ENCODE measurements at places on chromosomes 3 and 15.

- no peak for DNase-seq
Measured at GRCh38 chr3:113231391-113231790, 20.0 kb downstream of the BOC start.

GRCh38 chr3:294581-294980 is 98.0 kb downstream of the CHL1 start:
- no peak for DNase-seq

GRCh38 chr3:42159706-42160472 is 68.7 kb downstream of the TRAK1 start:
- no peak for DNase-seq

DNA sequence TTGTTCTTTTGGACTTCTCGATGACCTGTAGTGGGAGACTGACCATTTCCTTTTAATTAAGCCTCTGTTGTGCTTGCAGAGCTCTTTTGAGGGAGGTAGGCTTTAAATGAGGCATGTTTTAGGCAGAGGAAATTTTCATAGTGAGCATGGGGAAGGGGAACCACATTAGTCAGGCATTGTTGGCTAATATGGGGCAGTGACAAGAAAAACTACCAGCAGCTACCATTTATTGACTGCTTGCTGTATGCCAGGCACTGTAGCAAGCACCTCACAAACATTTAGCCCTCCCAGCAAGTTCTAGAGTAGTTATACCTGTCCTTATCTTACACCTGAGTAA is 10.9 kb downstream of the ATG7 start:
- no peak for DNase-seq

DNA sequence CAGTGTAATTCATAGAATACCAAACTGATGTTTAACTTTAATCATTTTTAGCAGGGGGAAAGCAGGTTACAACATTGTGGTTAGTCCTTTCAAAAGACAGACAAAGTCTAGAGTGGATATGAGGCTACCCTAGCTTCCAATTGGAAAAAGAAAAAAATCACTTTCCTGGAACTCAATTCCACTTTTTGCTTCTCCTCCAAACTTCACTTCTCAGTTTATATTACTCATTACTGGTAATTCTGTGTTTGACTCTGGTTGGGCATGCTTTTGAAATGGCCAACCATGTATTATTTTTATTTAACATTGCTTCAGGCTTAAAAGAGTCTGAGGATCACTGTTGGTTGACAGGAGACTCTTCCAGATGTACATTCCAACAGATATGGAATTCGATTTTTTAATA is 84.8 kb downstream of the RAP2B start:
- no peak for DNase-seq

DNA sequence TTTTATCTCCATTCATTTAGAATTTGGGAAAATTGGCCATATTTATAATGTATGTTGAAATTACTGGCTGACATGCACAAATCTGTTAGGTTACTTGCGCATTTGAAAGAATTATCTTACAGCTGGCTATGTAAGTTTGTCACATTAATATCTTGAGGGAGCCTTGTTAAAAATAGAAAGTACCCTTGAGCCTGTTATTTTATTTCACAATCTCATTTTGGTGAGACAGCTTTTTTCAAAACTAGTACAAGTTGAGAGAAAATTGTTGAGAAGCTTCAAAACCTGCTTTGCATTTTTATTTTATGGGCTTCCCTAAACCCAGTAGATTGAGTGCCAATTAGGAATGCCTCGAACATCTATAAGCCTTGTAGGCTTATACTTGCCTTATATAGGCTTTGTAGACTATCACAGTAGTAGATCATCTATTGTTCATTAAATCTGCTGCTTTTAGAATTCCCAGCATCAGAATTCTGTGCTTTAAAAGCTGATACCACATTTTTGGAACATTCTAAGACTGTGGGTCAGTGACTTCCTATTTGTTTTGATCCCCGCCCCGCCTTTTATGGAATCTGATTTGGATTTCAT is 6.3 kb downstream of the IDH3A start:
- DNase-seq: no peak

- no peak for DNase-seq
Measured at GRCh38 chr15:38876621-38877020, 312.0 kb upstream of the RASGRP1 start.

DNA sequence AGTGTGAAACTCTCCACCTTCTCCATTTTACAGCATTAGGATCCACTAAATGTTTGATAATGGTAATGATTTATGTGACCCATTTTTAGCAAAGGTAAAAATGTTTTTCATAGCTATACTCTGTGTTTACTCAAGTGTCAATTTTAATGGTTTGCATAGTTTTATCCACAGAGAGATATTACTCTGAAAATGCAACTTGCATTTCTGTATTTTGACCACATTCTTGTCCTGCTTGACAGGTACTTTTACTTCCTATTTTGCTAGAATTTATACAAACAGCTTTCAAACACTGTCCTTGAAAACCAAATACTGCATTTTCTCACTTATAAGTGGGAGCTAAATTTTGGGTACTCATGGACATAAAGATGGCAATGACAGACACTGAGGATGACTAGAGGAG is 62.9 kb downstream of the SERPINI1 start:
- DNase-seq: no peak

- no peak for DNase-seq
Measured at GRCh38 chr3:21508246-21508645, 242.8 kb downstream of the ZNF385D start.

- no peak for DNase-seq
Measured at GRCh38 chr3:179430277-179430870, 20.9 kb downstream of the GNB4 start.

DNA sequence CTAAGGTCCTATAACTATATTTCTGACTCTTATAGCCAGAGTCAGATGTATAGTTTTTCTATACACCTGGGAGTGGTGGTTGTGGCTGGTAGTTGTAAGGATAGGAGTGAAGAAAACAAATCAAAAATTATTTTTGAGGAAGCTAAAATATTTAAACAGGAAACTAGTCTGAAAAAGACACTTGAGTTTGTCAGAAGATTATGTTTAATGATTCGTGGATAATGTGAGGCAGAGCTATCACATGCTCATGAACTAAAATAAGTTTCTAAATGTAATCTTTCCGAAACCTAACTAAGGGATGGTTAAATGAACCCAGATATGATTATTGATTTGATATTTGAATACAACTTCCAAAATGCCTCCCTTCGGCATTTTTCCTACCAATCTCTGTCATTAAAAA is 30.4 kb downstream of the GABRR3 start:
- DNase-seq: no peak

- DNase-seq: no peak
Measured at GRCh38 chr15:62868507-62868906, 174.0 kb upstream of the TPM1 start.

DNA sequence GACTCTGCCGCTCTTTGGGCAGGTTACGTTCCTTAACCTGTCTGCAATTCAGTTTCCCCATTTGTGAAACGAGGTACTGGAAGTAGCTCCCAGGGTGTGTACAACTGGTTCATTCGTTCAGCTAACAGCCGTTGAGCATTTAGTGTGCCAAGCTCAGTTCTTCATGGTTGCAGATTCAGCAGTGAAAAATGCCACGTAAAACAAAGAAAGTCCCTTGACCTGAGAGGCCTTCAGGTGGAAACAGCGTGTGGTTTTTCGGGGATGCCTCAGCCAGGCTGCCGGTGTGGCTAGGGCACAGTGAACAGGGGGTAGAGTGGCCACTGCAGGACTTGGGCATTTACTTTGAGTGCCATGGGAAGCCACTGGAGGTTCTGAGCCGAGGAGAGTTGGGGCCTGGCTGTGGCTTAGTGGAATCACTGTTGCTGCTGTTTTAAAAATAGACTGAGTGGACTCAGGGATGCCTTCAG is 4.7 kb downstream of the SYNM start:
- no peak for DNase-seq

GRCh38 chr3:25861566-25861965 is 71.7 kb downstream of the OXSM start:
- DNase-seq: no peak

GRCh38 chr3:190911382-190911781 is 48.9 kb upstream of the GMNC start:
- no peak for DNase-seq
